SJSA1 (cell line): ENCODE measurements at places on chromosomes 3 and 15. TPM values are rescaled to one million over a fixed set of nuclear protein-coding genes. Genes with fewer than 3 reads are reported as not detected.

- no peak for DNase-seq
Measured at GRCh38 chr15:70385711-70386110, 288.0 kb upstream of the TLE3 start.

Gene TF
- total RNA-seq: not detected in 2 replicates

- no peak for DNase-seq
Measured at GRCh38 chr3:37726525-37727290, 135.0 kb upstream of the CTDSPL start.

Gene HDC
- not detected in 2 replicates for total RNA-seq

- no peak for DNase-seq
Measured at GRCh38 chr3:157275832-157276231, 115.9 kb upstream of the CCNL1 start.

DNA sequence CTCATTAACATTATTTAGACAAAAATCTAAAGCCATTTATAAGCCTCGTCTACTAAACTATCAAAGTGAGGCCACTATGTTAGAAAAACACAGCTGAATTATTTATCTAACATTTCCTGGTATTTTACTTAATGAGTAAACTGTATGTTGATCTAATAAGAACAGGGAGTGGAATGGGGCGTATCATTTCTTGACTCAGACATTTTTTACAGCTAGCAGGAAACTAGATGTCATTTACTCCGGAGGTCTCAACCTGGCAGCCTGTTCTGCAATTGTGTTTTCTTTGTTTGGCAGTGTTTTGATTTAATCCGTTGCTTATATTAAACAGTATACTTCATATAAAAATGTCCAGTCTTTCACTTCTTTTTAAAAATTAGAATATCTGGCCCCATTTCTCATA is 79.1 kb upstream of the ABI3BP start:
- DNase-seq: no peak

Gene GUCA1C
- total RNA-seq: not detected in 2 replicates

DNA sequence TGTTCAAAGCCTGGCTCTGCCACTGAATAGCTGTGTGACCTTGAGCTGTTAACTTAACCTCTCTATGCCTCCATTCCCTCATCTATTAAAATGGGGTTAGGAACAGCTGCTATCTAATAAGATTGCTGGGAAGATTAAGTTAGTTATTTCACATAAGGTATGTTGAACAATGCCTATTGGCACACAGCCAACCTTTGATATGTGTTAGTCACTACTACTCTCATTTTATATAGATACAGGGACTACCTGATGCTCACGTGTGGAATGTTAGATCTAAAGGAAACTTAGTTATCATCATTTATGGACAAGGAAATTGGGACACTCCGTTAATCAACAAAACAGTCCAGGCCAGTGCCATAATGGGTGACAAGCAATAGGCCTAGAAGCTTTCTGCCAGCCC is 332.4 kb upstream of the PPP2R3A start:
- no peak for DNase-seq

GRCh38 chr15:41996376-41996775 is 24.0 kb upstream of the EHD4 start:
- DNase-seq: no peak

DNA sequence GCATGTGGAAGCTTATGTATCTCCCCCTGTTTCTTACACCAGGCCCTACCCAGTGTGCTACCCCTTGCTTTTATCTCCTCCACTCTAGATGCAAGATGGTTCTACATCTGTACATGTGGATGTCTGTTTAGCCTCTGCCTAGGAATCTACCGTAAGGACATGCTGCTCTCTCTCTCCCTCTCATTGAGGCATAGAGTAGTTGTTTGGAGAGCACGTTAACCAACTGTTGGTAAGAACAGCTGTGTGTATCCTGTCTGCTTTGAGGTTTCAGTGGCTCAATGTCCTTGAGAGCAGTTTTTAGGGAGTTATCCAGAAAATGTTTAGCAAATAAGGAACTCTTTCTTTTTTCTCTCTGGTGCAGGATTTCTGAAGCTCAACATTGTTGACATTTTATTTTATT is 152.8 kb downstream of the DNAJB8 start:
- DNase-seq: no peak

- DNase-seq: no peak
Measured at GRCh38 chr3:66179793-66180192, 41.0 kb upstream of the SLC25A26 start.

DNA sequence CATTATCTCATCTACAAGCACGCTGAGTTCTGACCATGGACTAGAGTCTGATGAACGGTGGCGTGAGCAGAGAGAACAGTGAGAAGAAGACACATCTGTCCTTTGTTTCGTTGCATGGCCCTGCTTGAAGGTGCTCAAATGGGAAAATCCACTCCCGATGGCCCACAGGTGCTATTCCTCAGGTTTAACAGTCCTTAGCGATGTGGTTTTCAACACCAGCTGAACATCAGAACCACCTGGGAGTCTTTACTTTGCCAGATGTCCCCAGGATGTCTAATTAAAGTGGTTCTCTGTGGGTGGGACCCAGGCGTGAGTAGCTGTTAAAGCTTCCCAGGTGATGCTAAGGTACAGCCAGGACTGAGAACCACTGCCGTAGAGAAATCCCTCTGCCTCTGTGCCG is 13.0 kb downstream of the ADAMTS17 start:
- no peak for DNase-seq

DNA sequence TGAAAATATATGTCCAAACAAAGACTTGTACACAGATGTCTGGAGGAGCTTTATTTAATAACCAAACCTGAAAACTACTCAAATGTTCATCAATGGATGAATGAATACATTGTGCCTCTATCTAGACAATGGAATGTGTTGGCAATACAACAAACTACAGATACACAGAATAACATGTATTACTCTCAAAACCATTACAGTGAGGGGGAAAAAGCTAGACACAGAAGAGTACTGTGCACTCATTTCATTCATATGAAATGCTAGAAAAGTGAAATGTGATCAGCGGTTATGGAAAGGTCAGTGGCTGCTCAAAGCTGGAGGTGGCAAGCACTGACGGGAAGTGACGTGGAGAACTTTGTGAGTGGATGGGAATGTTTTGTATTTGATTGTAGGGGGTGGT is 13.2 kb downstream of the STOML1 start:
- no peak for DNase-seq

Gene SLC15A2
- not detected in 2 replicates for total RNA-seq

Gene UBAP1L
- 0.38 and 0.87 TPM in 2 replicates for total RNA-seq

GRCh38 chr3:12768579-12769527 is 9.8 kb upstream of the TMEM40 start:
- DNase-seq: no peak

- DNase-seq: no peak
Measured at GRCh38 chr3:46454209-46454595, 10.5 kb downstream of the LTF start.

DNA sequence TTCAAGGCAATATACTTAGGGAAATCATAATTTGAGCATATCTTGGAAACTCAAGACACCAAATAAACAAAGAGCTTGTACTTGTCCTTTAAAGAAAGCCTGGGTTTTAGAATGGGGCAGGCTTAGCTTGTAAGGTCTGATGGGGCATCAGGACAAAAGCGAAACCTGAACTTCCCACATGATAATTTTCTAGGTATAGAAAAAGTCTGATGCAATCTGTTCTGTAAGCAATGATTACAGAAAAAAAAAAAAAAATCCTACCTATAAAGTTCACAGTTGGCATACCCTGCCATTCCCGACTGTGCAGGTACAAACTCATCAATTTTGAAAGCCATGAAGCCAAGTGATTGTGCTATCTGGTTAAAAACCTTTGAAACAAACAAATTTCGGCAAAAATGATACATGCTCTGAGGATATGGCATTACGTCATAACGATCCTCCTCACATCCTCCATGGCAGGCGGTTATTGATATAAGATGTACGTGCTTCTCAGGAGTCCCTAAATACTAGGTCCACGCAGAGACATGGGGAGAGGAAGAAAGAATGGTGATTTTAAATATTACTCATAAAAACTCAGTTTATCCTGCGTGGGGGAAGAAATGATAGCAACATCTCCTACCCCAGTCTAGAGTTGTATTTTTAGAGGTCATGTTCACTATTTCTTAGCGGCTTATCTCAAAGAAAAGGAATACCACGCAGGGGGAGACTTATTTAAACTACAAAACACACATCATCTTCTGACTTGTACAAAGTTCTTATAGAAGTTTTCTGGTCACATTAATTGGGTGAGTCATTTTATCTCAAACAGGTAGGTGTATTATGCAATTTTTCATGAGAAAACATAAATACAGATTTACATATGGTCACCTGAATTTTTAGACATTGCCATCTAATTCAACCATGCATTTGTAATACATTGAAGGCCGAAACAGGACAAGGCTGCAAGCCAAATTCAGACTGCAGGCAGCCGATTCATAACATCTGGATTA is 27.0 kb downstream of the MB21D2 start:
- no peak for DNase-seq

DNA sequence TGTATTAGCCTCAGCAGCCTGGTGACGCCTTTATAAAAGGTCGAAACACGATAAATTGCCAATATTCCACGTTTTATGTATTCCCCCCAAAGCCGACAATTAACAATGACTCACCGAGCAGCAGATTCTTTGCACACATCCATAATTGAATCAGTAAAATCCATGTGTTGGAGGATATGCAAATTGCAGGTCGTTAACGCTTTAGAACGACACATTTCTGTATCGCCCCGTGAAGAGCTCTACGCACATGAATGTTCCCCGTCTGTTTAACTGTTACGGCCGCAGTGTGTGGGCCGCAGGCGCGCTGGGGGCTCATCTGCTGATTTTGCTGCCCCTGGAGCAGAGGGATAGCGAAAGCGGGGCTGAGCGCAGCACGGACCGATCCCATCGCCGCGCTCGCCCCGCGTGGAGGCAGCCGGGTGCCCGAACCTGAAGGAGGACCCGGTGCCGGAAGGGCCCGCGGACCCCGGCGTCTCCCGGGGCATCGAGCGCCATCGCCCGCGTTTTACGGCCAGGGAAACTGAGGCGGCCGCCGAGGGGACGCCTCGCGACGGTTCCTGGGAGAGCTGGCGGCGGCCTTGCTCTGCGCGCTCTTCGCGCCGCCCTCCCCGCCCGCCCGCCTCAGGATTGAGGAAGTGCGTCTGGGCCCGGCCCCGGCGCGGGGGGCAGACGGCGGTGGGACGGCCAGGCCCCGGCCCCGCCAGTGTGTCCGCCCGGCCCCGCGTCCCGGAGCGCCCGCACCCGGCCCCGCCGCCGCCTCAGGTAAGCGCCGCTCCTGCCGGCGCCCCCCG is at the start of gene LRRK1:
Gene LRRK1, plus strand, starts transcription at position 668 of the 791 bp plus-strand sequence. CDS start 5,276 bp downstream, outside the sequence.
- peak; percentile 61 for DNase-seq

DNA sequence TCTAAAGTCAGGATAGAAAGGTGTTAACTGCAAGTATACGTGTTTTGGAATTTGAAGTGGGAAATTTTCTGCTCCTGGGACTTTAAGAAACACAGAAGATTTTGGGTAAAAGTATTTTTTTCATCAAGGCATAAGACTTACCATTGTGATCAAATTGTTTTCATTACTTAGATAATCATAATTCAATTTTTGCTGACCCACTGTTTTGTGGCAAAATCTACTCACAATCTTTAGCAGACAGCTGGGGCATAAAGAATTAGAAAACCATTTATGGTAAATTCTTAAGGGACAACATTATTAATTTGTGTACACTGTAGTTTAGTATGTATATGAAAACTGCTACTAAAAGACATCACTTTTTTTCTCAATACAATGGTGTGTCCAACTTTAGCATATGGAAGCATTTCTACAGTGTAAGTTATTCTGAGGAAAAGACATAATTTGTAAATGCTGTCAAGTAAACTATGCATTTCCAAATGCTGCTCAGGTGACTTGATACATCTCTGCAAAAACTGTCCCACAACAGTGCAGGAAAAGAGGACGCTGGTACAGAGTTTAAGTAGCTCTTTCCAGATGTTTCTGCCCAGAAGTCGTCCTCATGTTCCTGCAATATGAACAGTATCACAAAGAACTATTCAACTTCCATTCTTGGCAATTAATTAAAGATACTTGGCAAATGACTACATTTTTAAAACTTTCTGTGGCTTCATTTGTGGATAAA is 52.3 kb downstream of the THSD4 start:
- DNase-seq: no peak

Gene EFHB
- 0.11 and 0.88 TPM in 2 replicates for total RNA-seq

Gene EPHB1
- not detected in 2 replicates for total RNA-seq

DNA sequence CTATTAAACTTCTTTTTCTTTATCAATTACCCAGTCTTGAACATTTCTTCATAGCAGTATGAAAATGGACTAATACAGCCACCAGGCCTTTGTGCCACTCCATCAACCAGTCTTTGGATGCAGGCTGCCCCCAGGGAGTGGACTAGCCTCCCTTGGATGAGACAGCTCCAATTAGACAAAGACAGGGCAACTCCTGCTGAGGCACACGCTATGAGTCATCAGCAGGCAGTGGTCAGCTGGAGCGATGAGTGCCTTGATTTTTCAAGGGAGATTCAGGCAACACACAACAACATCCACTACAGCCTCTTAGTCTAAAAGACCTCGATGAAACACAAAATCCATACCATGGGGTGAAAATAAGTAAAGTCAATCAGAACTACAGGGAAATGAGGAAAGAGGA is 160.1 kb downstream of the ARRDC4 start:
- no peak for DNase-seq

DNA sequence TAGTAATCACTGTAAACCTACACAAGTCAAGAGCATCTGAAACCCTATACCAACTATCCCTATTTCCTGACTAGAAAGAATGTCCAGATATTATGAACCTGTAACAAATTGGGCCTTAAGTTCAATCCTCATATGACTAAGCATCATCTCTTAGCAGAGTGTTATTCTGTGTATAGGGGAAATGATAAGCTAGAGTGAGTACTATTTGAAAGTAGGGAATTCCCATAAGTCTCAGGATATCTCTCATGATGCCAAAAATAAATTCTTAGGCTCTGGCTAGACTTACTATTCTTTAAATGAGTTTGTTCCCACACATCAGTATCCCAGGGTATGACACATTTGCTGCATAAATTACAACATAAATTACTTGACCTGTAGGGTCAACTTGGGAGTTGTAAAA is 15.3 kb downstream of the MRPL47 start:
- DNase-seq: no peak

DNA sequence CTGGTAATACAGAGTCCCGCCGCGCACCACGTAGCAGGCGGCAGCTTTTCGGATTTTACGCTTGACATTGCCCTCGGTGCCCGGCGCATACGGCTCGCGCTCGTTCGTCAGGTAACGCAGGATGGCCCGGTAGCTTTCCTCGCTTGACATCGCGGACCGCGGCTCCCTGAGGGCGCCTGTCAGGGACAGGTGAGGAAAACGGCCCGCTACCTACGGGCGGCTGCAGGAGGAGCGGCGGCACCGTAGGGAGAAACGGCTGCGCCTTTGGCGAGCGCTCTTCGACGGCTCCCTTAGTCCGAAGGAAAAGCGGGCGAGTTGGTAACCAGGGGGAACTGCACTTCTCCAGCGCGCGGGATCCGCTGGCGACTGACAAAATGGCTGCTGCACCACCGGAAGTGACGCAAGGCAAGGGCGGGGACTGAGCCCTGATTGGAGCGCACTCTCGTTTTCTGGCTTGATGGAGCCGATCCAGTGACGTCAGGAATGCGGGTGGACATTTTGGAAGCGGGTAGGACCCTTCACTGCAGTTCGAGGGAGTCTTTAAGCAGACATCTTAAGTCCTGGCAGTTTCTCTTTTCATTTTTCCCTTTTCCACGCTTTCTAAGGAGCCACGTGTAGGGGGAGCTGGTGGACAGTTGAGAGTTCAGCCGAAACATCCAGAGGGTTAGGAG is at the start of gene ZBTB11:
Gene ZBTB11, minus strand, starts transcription at position 368 of the 671 bp plus-strand sequence. Its CDS starts 218 bp downstream, at position 150.
- DNase-seq: peak; percentile 95
